ENCODE measurements at places on chromosomes 6 and 20. TPM values are rescaled to one million over a fixed set of nuclear protein-coding genes. Genes with fewer than 3 reads are reported as not detected.

DNA sequence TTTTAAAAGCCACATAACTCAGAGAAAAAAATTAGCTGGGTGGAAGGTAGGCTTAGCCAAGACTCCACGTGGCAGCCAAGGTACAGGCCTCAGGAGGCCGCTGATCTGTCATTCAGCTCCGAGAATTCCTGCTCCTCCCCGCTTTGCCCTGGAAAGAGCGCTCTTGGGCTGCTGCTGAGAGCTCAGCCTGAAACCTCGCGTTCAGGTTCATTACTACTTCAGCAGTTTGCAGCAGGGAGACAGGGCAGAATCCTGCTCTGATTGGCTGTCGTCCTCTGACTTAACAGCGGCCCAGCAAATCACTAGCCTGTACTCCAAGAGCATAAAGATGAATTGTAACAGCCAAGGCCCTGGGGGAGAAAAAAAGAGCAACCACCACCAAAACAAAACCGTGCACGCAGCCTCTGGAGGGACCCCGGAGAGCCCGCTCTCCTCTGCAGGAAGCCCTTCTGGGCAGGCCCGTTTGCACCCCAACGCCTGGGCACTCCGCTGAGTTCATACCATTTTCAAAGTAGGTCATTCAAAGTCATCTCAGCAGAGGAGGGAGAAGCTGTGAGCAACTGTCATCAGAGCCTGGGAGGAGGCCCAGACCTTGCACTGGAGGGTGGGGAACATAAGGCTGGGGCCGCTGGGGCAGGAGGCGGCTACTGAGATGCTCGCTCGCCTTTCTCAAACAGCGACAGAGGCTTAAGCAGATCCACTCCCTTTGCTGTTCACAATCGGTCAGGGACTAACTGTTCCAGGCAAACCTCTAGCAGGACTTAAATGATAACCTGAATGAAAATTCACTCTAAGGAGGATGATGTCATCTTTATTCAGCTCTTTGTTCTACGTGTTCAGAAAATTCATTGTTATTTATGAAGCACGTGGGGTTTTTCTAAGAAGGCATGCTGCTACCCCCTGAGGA, 42.3 kb upstream of the ATXN1 start:
- no peak for DNase-seq

TCP11 gene
- total RNA-seq: not detected

- DNase-seq: no peak
Observed at GRCh38 chr6:127786109-127786508, 114.7 kb downstream of the THEMIS start.

- DNase-seq: no peak
Observed at GRCh38 chr20:33862709-33863403, 51.7 kb downstream of the CHMP4B start.

ADTRP gene
- total RNA-seq: 0.76 TPM

- DNase-seq: no peak
Observed at GRCh38 chr6:125102891-125103290, 50.7 kb upstream of the TPD52L1 start.

- DNase-seq: no peak
Observed at GRCh38 chr20:8721098-8721497, 347.8 kb upstream of the PLCB4 start.

TPBG gene
- 18.2 TPM for total RNA-seq

DNA sequence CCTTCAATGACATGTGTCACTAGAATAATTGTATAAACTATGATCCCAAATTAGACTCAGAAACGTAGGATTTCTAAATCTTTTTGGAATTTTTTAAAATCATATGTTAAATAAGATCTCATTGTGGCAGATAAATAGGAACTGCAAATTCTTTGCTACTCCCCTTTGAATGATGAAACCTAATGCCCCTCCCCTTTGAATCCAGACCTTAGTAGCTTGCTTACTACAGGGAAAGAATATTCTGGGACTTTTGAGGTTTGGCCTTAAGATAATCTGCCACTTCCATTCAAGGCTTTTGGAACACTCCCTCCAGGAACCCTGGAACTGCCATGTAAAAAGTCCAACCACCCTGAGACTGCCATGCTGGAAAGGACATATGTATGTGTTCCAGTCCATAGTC, 7.1 kb downstream of the TDP2 start:
- no peak for DNase-seq

DNA sequence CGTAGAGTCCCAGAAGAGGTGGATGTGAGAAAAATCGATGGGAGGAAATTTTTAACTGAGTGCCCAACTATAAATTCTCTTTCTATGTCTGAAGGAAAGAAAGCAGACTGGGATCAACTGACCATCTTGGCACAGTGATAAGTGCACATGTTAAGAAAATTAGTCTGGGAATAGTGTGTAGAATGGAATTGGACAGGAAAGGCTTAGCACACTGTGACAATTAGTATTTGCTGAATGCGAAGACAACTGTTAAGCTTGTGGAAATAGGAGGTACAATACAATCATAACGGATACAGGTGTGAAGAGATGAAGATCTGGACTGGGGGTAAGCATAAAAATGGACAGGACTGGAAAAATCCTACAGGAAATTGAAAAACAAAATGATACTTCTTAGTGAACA, 114.3 kb downstream of the FAM50B start:
- no peak for DNase-seq

- DNase-seq: no peak
Observed at GRCh38 chr20:44656448-44656847, 4.9 kb upstream of the ADA start.

NOL4L gene
- 5.1 TPM for total RNA-seq

GRCh38 chr6:114085211-114085610, 114.3 kb upstream of the HDAC2 start:
- DNase-seq: no peak

DNA sequence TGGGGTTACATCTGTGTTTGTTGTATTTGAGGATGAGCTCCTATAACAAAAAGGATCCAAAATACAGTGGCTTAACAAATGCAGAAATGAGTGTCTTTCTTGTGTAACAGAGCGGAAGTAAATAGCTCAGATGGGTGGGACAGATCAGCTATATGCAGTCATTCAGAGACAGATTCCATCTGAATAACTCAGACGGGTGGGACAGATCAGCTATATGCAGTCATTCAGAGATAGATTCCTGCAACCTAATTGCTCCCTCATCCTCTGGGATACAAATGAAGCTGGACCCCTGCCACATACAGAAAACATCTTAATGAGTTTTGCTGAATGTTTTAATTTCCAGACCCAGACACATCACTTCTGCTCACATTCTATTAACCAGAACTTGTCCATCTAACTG, 332.3 kb downstream of the BCKDHB start:
- DNase-seq: no peak

GRCh38 chr6:160933256-160933655, 58.3 kb upstream of the MAP3K4 start:
- DNase-seq: no peak

- no peak for DNase-seq
Observed at GRCh38 chr6:4021854-4022695, 56.9 kb downstream of the FAM217A start.

- DNase-seq: no peak
Observed at GRCh38 chr6:69343851-69344250, 453.0 kb downstream of the LMBRD1 start.

GRCh38 chr6:64301307-64302236, 666.0 kb downstream of the PHF3 start:
- DNase-seq: no peak

- no peak for DNase-seq
Observed at GRCh38 chr20:1083431-1084080, 34.8 kb upstream of the PSMF1 start.

DNA sequence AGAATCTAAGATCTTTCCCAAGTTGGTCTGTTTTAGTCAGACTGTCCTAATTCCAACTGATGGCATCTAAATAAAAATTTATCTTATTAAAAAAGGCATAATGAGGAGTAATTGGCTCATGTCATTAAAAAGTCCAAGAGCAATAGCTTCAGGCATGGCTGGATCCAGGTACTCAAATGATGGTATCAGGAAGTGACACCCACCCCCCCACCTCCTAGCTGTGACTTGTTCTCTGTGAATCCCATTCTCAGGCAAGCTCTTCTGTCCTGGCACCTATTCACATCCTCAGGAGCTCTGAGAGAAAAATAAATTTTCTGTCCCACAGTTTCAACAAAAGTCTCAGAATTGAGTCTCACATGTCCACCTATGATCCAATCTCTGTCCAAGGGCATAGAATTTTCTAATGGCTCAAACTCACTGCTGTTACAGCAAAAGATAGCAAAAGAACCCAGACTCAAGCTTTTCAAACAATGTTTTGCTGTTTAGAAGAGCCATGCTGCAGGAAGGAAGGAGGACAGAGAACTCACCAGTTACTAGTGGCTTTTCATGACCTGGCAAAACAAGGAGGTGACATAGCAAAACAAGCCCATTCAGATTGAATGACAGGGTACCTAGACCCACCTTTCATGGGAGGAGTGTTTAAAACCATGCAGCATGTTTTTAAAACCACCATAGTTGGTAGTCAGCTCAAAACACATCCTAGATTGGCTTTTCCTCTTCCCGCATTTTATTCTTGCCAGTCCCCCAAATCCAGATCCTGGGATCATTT, 496.1 kb downstream of the PREX1 start:
- no peak for DNase-seq

L3MBTL3 gene
- total RNA-seq: 1.2 TPM

DNA sequence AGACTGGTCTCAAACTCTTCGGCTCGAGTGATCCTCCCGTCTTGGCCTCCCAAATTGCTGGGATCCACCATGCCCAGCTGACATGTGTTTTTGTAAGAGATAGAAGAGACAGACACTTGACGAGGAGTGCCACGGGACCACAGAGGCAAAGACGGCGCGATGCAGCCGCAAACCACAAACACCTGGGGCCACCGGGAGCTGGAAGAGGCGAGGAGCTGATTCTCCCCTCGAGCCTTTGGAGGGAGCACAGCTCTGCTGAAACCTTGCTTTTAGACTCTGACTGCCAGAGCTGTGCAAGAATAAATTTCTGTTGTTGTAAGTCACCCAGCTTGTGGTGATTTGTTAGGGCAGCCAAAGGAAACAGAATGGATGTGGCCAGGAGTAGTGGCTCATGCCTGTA, 46.9 kb downstream of the TFAP2C start:
- DNase-seq: no peak

GRCh38 chr6:159871241-159871640, 19.5 kb upstream of the MAS1 start:
- no peak for DNase-seq

DNA sequence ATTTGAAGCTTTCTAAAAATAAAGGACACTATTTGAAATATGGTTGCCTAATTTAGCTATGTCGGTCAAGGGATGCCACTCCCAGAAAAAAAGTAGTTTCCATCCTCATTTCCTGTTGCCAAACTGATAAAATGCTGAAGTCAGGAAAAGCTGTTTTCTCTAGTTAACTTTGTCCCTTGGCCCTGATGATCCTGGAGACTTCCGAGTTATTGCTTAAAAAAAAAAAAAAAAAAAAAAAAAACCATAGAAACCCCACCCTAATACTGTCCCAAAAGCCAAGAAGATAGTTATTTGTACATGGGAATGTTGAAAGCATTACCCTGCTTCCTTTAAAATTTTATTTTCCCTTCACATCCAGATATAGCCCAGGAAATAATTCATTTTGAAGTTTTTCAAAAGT, 236.7 kb downstream of the SOD2 start:
- no peak for DNase-seq

DNA sequence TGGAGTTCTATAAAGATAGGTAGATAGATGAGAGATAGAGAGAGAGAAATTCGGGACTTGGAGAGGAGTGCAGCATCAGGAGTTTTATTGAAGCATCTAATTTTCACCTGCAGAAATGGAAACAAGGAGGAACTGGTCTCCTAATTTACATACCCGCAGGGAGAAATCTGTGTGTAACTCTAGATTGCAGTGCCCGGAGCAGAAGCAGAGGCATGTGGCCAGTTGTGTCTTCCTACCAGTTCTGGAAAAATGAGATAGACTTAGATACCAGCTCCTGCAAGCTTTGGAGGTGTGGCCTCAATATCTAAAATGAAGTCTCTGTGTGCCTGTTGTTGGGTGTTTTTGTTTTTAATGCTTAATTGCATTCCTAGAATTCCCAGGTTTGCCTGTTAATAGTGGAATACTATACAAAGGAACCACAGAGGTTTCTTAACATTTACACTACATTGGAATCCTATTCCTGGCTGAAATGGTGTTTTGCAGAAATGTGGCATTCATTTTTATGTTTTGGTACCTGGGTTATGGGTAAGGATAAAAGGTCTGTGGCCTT, 57.4 kb downstream of the DTD1 start:
- no peak for DNase-seq

SNX3 gene
- 155 TPM for total RNA-seq

- no peak for DNase-seq
Observed at GRCh38 chr6:50922579-50923525, 104.2 kb downstream of the TFAP2B start.

KIAA1755 gene
- total RNA-seq: 0.48 TPM

- no peak for DNase-seq
Observed at GRCh38 chr20:44396369-44397130, 41.1 kb downstream of the HNF4A start.

GRCh38 chr6:71287038-71287437, 1.6 kb upstream of the OGFRL1 start:
- no peak for DNase-seq

DNA sequence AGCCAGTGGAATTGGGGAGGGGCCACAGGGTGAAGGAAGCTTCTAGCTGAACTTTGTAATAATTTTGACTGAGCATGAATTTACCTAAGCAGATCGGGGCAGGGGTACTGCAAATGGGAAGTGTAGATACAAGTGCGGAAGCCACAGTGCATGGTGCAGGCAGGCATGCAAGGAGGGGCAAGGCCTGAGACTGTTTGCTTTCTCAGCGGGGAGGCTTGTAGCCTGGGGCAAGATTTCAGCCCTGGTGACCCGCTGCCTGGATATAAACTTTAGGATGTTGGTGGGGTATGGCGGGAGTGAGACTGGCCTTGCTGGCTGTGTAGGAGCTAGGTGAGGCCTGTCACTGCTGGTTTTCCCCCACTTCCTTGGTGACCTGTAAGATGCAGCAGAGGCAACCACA, 266.4 kb upstream of the PREP start:
- no peak for DNase-seq

SNAP25 gene
- total RNA-seq: 0.15 TPM

CST5 gene
- total RNA-seq: not detected

DNA sequence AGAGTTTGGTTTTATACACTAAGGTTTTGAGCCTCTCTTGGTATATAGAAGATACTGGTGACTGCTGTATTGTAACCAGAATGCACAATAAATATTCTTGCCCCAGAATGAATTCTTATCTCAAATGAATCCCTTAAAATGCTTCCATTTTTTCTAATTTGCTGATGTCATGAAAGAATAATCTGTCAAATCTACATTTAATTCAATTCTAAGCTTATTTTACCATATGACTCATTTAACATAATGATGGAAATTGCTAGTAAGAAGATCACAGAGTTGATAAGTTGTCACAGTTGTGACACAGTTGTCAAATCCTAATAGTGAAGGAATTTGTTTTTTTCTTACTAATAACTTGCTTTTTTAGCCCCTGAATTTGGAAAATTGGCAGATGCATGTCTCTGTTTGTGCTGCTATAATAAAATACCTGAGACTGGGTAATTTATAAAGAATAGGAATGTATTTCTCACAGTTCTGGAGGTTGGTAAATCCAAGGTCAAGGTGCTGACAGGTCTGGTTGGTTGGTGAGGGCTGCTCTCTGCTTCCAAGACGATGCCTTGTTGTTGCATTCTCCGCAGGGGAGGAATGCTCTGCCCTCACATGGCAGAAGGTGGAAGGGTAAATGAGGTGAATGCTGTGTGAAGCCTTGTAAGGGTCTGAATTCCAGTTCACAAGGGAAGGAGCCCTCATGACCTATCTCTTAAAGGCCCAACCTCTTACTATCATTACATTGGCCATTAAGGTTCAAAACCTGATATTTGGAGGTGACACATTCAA, 4.7 kb downstream of the ECT2L start:
- no peak for DNase-seq

GRCh38 chr6:96235927-96236326, 220.2 kb downstream of the FUT9 start:
- no peak for DNase-seq

SYNDIG1 gene
- not detected for total RNA-seq

- DNase-seq: no peak
Observed at GRCh38 chr6:138727182-138727581, 46.4 kb upstream of the CCDC28A start.

Data from esophagus squamous epithelium (tissue), 5 donors.